ENCODE measurements at places on chromosomes 2 and 18. TPM values are rescaled to one million over a fixed set of nuclear protein-coding genes. Genes with fewer than 3 reads are reported as not detected.

B4GALT6 gene
- 8.4 TPM for total RNA-seq

STARD6 gene
- not detected for total RNA-seq

KLHL41 gene
- total RNA-seq = 0.81 TPM

REEP1 gene
- 12.3 TPM for total RNA-seq

TDRD15 gene
- total RNA-seq = 0.06 TPM

SRD5A2 gene
- not detected for total RNA-seq

STAT4 gene
- 3.8 TPM for total RNA-seq

CYP1B1 gene
- total RNA-seq = 114 TPM

DCC gene
- 0.78 TPM for total RNA-seq

KLHL30 gene
- 9.0 TPM for total RNA-seq

GNLY gene
- total RNA-seq = 8.0 TPM

DNA sequence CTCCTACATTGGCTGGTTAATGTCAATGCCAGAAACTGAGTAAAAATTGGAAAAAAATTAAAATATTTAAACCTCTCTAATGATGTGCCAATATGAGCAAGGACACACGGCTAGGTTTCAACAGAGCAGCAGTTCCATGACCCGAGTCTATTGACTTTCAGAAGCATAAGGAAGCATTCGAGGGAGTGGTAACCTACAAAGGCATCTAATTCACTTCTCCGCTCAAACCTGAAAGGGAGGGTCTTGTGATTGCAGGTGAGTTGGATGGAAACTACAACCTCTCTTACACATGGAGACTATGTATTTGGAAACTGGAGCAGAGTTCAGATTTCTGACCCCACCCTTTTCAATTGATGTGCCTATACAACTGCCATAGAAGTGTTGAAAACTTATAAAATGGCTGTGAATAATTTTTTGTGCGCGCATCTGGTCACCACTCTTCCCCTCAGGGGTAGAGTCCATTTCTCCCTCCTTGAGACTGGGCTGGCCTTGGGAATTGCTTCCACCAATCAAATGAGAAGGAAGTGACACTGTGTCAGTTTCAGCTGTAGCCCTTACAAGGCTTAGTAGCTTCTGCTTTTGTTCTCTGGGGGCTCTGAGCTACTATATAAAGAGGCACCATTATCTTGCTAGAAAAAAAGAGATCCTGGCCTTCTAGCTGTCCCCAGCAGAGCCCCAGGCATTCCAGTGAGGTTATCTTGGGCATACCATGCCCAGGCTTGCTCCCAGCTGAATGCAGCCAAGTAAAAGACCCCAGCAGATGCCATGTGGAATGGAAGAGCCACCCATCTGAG is 278.0 kb downstream of the EPHA4 start:
- no peaks in the 10 kb centered on the region for H3K27me3 ChIP-seq
- H3K27ac ChIP-seq = no peak overlapping the region
- no peak overlapping the region for H3K4me3 ChIP-seq
- no peak for DNase-seq
- no peaks in the 10 kb centered on the region for H3K36me3 ChIP-seq

- DNase-seq = no peak
- H3K27me3 ChIP-seq = no peaks in the 10 kb centered on the region
- H3K27ac ChIP-seq = no peak overlapping the region
- H3K36me3 ChIP-seq = no peaks in the 10 kb centered on the region
- H3K4me1 ChIP-seq = no peaks in the 10 kb centered on the region
- no peak overlapping the region for H3K4me3 ChIP-seq
Measured at GRCh38 chr18:42872838-42873237, 242.6 kb downstream of the RIT2 start.

- no peaks in the 10 kb centered on the region for H3K4me1 ChIP-seq
- H3K36me3 ChIP-seq = no peaks in the 10 kb centered on the region
- no peak overlapping the region for H3K27ac ChIP-seq
- no peak overlapping the region for H3K4me3 ChIP-seq
- no peaks in the 10 kb centered on the region for H3K27me3 ChIP-seq
- no peak for DNase-seq
Measured at GRCh38 chr2:176075481-176075880, 8.3 kb downstream of the EVX2 start.

GRCh38 chr2:69570474-69570873 is 73.1 kb downstream of the AAK1 start:
- H3K36me3 ChIP-seq = no peaks in the 10 kb centered on the region
- DNase-seq = no peak
- no peaks in the 10 kb centered on the region for H3K27me3 ChIP-seq
- no peak overlapping the region for H3K27ac ChIP-seq

- peak overlapping the region; percentile 55 for H3K4me3 ChIP-seq
- peak overlapping the region; percentile 46 for H3K27ac ChIP-seq
- no peaks in the 10 kb centered on the region for H3K4me1 ChIP-seq
- DNase-seq = no peak
Measured at GRCh38 chr2:62506421-62506750, 391 bp upstream of the TMEM17 start.

DNA sequence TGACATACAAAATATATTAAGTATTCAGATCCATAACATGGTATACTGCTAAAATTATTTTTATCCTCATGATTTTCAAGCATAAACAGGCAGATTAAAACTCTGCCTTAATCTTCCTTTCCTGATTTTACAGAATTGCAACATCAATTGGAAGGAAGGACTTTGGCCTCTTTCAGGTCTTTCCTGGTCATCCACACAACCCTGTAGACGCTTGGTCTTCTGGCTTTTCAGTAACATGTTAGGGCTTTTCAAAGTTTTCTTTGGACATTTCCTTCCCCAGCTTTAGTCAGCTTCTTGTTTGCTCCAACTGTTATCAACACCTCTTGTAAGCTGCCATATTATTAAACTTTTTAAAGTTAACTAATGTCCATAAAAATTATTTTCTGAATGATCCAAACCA is 1364.9 kb upstream of the NRXN1 start:
- no peaks in the 10 kb centered on the region for H3K27me3 ChIP-seq
- no peak overlapping the region for H3K27ac ChIP-seq
- H3K4me3 ChIP-seq = no peak overlapping the region
- DNase-seq = no peak
- no peaks in the 10 kb centered on the region for H3K4me1 ChIP-seq

GRCh38 chr18:36704156-36704555 is 124.6 kb downstream of the TPGS2 start:
- H3K4me1 ChIP-seq = no peaks in the 10 kb centered on the region
- H3K27me3 ChIP-seq = no peaks in the 10 kb centered on the region
- H3K27ac ChIP-seq = no peak overlapping the region

GRCh38 chr2:75211266-75211770 is 12.0 kb upstream of the TACR1 start:
- no peak for DNase-seq
- no peak overlapping the region for H3K4me3 ChIP-seq
- H3K27me3 ChIP-seq = no peaks in the 10 kb centered on the region
- H3K36me3 ChIP-seq = no peaks in the 10 kb centered on the region
- H3K4me1 ChIP-seq = no peaks in the 10 kb centered on the region
- no peak overlapping the region for H3K27ac ChIP-seq

DNA sequence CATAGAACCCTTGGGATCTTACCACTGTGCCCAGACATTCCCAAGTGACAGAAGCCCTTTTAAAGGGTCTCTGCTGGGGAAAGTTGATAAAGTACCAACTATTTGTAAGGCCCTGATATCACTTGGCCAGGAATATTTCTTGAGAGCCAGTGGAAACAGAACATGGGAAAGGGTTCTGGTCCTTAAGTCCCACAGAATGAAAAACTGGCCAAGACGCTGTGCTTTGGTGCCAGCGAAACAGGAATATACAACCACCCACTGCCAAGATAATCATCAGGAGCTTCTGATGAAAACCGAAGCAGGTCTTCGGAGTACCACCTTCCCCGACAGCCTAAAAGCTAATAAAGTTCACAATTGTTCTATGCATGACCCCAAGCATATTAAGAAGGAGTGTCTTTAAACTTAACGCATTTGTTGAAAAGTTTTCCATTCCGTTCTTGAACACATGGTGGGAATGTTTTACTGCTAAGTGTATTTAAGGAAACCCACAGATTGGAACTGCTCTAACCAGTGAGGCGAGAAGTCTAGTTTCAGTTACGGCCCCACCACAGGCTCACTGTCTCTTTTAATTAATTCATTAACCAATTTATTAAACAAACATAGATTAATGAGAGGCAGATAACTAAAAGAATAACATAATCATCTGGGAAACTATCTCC is 152.6 kb downstream of the ANKRD44 start:
- peaks cover 7% of the 10 kb centered on the region for H3K4me1 ChIP-seq
- no peak for DNase-seq
- H3K36me3 ChIP-seq = no peaks in the 10 kb centered on the region
- H3K4me3 ChIP-seq = no peak overlapping the region
- H3K27ac ChIP-seq = peak overlapping the region; percentile 81

GRCh38 chr2:218722419-218722818 is 11.8 kb downstream of the TTLL4 start:
- H3K4me1 ChIP-seq = peaks cover 2% of the 10 kb centered on the region
- no peak overlapping the region for H3K4me3 ChIP-seq
- no peaks in the 10 kb centered on the region for H3K36me3 ChIP-seq
- no peaks in the 10 kb centered on the region for H3K27me3 ChIP-seq
- H3K27ac ChIP-seq = no peak overlapping the region
- no peak for DNase-seq

- no peak for DNase-seq
- no peak overlapping the region for H3K27ac ChIP-seq
- peaks cover 5% of the 10 kb centered on the region for H3K4me1 ChIP-seq
- no peak overlapping the region for H3K4me3 ChIP-seq
Measured at GRCh38 chr2:65416945-65417344, 15.5 kb downstream of the SPRED2 start.

GRCh38 chr18:35144698-35145097 is 96.1 kb upstream of the ZNF397 start:
- peaks cover 2% of the 10 kb centered on the region for H3K4me1 ChIP-seq
- no peaks in the 10 kb centered on the region for H3K27me3 ChIP-seq
- H3K27ac ChIP-seq = no peak overlapping the region
- peaks cover 3% of the 10 kb centered on the region for H3K36me3 ChIP-seq
- DNase-seq = no peak

DNA sequence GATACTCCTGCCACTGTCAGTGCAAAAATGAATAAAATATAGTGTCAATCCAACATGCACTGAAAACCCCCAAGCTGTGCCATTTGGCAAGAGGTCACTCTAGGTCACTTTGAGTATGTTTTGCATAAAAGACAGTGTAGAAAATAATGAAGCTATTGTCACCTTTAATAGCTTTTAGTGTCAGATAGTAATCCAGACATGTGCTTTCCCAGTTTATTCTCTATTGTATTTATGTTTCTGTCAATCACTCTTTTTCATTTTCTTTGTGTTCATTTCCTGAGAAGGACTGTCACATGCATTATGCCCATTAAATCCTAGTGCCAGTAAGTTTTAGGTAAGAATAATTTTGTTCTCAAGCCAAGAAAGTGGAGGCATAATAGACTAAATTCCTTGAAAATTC is 1073.9 kb upstream of the CDH2 start:
- no peak overlapping the region for H3K4me3 ChIP-seq
- H3K27me3 ChIP-seq = no peaks in the 10 kb centered on the region
- no peaks in the 10 kb centered on the region for H3K4me1 ChIP-seq
- H3K27ac ChIP-seq = no peak overlapping the region
- no peak for DNase-seq

DNA sequence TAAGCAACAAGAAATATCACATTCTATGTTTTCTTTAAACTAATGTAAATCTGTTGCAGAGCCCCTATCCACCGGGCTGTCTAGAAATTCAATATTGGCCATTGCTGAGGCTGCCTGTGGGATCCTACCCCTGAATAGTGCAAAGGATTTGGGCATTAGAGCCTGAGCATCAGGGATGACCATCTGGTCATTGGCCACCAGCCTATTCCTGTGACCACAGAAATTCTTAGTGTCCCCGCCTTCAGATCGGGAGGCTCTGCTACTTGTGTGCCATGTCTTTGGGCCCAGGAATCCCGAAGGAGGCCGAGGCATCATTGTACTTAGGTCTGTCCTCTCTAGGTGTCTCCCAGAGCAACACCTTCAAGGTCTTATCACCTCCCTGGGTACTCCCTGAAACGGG is 73.8 kb downstream of the HRH4 start:
- no peak overlapping the region for H3K4me3 ChIP-seq
- H3K27ac ChIP-seq = no peak overlapping the region
- H3K36me3 ChIP-seq = no peaks in the 10 kb centered on the region

DNA sequence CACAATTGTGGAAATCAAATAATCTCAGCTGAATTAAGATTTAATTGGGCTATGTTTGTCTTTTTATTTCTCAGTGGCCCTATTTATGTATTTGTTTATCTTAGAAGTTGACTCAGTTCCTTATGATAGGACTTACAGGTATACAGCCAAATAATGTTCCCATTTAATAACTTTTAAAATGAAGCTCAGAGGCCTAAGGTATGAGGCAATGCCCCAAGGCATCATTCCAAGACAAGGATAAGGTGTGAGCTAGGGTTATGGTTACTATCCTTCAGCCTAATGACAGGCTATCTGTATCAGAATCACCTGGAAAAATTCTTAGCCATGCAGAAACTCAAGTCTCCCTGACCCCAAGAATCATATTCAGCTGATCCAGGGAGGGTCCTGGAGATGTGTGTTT is 7.4 kb upstream of the NRBP1 start:
- no peak overlapping the region for H3K27ac ChIP-seq
- no peak overlapping the region for H3K4me3 ChIP-seq
- no peak for DNase-seq

DNA sequence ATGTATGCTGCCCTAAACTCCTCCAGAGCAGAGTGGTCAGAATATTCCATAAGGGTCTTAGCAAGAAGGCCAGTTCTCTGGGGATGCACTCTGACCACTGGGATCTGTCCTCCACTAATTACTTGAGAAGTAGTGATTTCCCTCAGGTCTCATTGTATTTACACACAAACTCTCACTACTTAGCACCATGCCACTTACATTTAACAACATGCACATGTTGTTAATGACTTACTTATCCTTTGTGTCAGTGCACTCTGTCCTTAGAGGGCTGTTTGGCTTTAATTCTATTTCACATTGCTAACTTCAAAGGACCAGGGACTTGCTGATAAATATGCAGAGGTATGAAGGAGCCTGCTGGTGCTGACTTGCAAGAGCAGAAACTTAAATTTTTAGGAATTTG is 1415.5 kb upstream of the ACVR2A start:
- no peak overlapping the region for H3K4me3 ChIP-seq
- H3K36me3 ChIP-seq = no peaks in the 10 kb centered on the region

GRCh38 chr2:79393107-79393685 is 119.7 kb upstream of the CTNNA2 start:
- no peak for DNase-seq
- no peaks in the 10 kb centered on the region for H3K36me3 ChIP-seq
- H3K27ac ChIP-seq = no peak overlapping the region

DNA sequence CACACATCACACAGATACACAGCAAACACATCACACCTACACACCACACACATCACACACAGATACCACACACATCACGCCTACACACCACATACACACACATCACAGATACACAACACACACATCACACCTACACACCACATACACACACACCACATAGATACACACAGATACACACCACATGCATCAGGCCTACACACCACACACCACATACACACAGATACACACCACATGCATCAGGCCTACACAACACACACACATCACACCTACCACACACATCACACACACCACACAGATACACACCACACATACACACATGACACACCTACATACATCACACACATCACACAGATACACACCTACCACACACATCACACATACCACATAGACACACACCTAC is 158.8 kb downstream of the NDUFA10 start:
- no peak for DNase-seq
- no peaks in the 10 kb centered on the region for H3K4me1 ChIP-seq
- no peak overlapping the region for H3K4me3 ChIP-seq
- H3K27me3 ChIP-seq = no peaks in the 10 kb centered on the region
- H3K36me3 ChIP-seq = no peaks in the 10 kb centered on the region

- no peaks in the 10 kb centered on the region for H3K36me3 ChIP-seq
- H3K27ac ChIP-seq = peak overlapping the region; percentile 85
- no peaks in the 10 kb centered on the region for H3K27me3 ChIP-seq
Measured at GRCh38 chr2:37523814-37524362, 147.6 kb downstream of the CDC42EP3 start.

Measured in aorta (tissue), 5 donors.